ENCODE measurements at places on chromosomes 12 and 14.

DNA sequence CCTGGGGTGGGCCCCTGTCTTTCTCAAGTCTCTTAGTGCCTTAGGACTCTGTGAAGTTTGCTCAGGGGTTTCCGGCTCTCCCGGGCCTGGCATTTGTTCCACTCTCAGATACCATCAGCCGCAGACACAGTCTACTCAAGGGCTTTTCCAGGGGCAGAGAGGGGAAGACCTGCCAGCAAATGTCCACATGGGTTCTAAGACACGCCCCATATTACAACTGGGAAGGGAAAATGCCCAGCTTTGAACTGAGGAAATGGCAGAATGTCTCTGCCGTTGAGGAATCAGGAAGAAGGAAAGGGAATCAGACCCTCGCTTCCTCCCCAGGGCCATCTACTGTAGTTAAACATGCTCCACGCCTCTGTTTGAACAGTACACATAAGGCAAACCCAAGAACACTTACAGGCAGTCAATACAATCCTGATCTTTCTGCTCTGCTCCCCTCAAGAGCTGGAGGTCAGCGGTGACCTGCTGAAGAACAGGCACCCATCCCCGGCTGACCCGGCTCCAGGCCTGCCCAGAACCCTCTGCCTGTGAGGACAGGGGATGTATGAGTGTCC, 7.9 kb downstream of the CCDC85C start:
- DNase-seq, result no peak

DNA sequence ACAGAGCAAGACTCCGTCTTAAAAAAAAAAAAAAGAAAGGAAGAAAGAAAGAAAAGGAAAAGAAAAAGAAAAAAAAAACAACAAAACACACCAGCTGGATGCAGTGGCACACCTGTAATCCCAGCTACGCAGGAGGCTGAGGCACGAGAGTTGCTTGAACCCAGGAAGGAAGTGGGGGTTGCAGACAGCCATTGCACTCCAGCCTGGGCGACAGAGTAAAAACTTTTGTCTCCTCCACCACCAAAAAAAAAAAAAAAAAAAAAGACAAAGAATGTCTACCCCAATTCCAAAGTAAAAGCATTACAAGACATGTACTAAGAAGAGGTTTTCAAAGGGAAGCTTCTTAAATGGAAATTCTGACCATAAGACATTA, 53.4 kb downstream of the HNRNPC start:
- DNase-seq, result no peak

GRCh38 chr14:33564774-33565630, 385.9 kb downstream of the EGLN3 start:
- peak; percentile 1 for DNase-seq

- peak; percentile 43 for DNase-seq
Measured at GRCh38 chr14:50396631-50397389, at the start of gene CDKL1. Gene CDKL1 (minus strand): TSS chr14:50396881. CDS start chr14:50395868, 1,013 bp downstream.

- DNase-seq, result peak; percentile 65
Measured at GRCh38 chr14:73728717-73729330, 14.6 kb upstream of the PNMA1 start.

GRCh38 chr14:53161758-53162435, 8.8 kb upstream of the DDHD1 start:
- no peak for DNase-seq

DNA sequence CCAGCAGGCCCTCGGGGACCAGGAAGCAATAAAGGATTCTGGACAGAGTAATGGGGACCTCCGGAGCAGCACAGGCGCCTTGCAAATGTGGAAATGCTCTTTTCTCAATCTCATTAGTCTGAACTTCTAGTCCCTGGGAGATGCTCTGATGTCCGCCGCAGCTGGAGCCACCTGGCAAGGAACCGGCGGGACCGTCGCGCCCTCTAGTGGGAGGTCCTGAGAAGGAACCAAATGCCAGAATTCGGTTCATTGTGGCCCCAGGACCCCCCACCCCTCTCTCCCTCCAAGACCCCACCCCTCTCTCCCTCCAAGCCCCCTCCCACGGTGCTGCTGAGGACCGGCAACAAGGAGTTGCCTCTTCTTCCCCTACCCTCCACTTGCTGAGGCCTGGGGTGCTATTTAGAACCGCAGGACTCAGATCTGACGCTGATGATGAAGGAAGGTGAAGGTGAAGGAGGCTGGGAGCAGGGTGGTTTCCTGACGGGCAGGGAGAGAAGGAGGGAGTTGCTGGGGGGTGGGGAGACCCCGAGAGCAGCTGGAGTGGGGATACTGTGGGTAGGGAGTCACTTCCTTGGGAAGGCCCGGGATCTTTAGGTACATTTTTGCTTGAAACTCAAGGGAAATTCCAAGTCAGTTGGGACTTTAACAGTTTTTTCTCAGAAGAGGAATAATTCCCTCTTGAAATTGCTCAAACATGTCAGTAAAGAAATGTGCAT, 42.5 kb downstream of the SMIM41 start:
- no peak for DNase-seq

DNA sequence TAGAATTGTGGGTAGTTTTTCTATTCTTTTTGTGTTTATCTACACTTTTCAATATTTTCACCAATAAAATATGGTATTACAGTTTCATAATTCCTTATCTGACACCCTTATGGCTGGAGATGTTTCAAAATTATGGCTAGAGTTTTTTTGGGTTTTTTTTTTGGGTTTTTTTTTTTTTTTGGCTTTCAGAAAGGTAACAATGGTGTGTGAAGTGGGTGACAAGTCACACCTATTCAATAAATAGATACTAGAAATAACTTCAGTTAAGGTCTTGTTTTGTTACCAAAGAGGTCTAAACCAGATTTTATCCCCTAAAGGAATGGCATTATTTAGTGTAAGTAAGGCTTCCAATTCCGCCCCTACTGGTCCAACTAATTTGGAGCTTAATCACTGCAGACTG, 19.5 kb downstream of the SPPL3 start:
- no peak for DNase-seq

GRCh38 chr12:66268562-66268961, 33.7 kb upstream of the HELB start:
- no peak for DNase-seq

- DNase-seq, result no peak
Measured at GRCh38 chr12:122884860-122885259, 11.1 kb downstream of the VPS37B start.

GRCh38 chr12:63308671-63309070, 157.7 kb upstream of the AVPR1A start:
- no peak for DNase-seq

DNA sequence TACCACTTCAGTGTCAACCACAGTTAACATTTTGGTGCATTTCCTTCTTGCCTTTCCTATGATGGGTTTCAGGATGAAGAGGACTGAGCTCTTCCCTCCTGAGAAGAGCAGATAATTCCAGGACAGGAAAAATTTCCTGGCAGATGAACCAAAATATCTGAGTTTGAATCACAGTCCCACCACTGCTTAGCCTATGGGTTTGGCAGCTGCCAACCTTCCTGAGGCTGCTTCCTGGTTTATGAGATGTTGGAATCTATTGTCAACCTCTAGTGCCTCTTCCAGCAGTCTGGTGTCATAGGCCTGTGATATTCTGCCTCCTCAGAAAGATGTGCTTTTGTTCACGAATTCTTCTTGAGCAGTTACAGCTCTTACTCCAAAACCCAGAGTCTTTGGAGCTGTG, 197.4 kb upstream of the FRMD6 start:
- DNase-seq, result no peak

GRCh38 chr12:57514720-57515407, 5.5 kb downstream of the DDIT3 start:
- no peak for DNase-seq

GRCh38 chr12:63400718-63401117, 249.7 kb upstream of the AVPR1A start:
- peak; percentile 7 for DNase-seq

GRCh38 chr12:100138803-100139098, 3.9 kb downstream of the BLTP3B start:
- no peak for DNase-seq

- DNase-seq, result no peak
Measured at GRCh38 chr12:119942386-119942785, 46.6 kb upstream of the BICDL1 start.

- DNase-seq, result no peak
Measured at GRCh38 chr12:62345667-62346066, 85.5 kb downstream of the USP15 start.

- DNase-seq, result no peak
Measured at GRCh38 chr12:63294327-63294632, 143.3 kb upstream of the AVPR1A start.

GRCh38 chr12:48002414-48002730, 1.9 kb downstream of the COL2A1 start:
- no peak for DNase-seq

DNA sequence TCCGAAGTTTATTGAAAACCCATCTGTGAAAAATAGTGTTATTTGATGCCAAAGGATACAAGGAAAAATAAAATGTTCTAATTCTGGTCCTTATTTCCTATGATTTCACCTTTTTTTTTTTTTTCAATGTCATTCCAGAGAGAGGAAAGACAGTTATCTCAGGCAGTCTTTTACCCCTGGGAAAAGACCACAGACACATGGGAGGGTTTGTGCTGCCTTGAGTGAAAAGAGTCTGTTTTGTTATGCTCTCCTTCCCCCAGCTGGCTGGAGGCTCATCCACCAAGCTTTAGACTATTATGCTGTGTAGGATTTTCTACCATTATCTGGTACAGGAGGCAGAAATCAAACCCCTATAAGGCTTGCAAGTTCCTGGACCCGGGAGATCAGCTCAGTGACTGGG, 151.8 kb downstream of the CRADD start:
- DNase-seq, result no peak

DNA sequence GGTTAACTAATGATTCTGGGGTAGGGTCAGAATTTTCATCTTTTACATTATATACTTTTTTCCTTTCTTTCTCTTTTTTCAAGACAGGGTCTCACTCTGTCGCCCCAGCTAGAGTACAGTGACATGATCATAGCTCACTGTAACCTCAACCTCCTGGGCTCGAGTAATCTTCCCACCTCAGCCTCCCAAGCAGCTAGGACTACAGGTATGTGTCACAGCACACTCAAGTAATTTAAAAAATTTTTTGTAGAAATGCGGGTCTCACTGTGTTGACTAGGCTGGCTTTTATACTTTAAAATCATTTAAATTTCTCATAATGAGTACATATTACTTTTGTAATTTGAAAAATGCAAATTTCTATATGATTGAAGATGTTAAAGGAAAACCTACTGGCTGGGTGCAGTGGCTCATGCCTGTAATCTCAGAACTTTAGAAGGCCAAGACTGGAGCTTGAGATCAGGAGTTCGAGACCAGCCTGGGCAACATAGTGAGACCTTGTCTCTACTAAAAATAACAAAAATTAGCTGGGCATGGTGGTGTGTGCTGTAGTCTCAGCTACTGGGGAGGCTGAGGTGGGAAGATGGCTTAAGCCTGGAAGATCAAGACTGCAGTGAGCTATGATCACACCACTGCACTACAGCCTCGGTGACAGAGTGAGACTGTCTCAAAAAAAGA, 25.7 kb downstream of the R3HDM2 start:
- DNase-seq, result no peak

DNA sequence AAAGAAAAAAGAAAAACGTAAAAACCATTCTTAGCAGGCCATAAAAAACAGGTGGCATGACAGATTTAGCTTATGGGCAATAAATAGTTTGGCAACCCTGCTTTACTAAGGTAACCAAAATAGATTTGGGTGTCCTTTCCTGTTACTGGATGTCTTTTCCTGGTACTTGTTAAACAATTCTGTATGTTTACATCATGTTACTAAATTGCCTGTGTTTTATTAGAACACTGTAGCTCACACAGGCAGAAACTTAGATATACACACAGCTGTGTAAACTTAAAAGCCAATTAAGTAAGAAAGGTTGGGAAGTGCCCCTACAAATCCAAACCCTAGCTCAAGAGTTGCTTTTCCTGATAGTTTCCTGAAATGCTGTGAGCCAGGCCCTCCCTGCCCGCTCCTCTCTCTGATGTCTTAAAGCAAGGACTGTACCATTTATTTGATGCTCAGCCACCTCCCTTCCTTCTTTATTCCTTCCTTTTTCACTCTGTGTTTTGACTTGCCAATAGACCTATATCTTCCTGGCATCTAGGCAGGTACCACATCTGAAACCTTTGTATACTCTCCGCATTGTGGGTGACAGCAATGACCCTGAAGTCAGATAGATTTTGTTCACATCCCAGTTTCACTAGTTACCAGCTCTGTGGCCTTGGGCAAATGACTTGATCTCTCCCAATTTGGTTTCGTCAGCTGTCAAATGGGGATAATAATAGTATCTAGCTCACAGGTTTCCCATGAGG, 3.7 kb upstream of the CAMKK2 start:
- peak; percentile 27 for DNase-seq

DNA sequence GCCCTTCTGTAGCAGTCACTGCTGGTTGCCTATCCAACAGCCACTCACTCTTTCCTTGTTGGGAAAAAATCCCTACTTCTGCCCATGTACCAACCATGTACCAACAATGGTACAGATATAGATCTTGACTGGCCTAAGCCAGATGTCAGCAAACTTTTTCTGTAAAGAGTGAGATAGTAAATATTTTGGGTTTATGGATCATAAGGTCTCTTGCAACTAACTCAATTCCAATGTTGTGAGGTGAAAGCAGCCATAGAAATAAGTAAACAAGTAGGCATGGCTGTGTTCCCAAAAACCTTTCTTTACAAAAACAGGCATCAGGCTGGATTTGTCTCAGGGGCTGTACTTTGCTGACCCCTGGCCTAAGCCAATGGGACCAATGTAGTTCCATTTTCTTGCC, 73.5 kb downstream of the ARMH4 start:
- DNase-seq, result no peak

- DNase-seq, result no peak
Measured at GRCh38 chr14:76640923-76641395, 120.3 kb upstream of the VASH1 start.

DNA sequence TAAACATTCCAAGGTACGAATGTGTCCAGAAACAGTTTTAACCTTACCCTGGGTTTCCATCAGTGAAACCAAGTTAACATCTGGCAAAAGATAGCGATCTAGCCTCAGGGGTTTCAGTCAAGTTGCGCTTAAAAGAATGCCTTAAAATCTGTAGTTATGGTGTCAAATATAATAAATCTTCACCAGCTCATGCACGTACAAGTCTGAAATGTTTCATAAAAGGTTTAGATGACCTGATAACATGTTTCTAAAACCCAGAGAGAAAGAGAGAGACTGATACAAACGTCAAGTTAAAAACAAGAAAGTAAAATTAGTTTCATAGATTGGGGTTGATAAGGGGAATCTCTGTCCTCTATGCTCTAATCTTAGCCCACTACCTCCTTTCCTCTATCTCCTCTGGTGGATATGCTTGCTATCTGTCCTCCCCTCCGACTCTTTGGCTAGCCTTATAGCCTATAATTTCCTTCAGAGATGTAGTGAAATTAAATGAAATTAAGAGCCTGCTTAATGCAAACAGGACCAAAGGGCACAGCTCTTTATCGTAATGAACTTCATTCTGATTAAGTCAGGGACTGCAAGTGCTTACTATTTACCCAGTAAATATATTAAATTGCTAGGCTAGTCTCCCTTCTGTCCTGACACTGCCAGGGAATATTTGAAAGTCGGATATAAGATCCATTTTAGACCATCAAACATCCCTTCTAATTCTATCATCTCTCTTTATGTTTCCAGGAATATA, 18.4 kb upstream of the FOS start:
- DNase-seq, result no peak

GRCh38 chr12:62839869-62840660, 94.9 kb downstream of the PPM1H start:
- DNase-seq, result no peak

GRCh38 chr12:87813476-87814234, 215.5 kb downstream of the C12orf50 start:
- no peak for DNase-seq

GRCh38 chr12:40446385-40446784, 221.6 kb downstream of the LRRK2 start:
- peak; percentile 36 for DNase-seq

All from NCI-H1105 (cell line).